ENCODE measurements at places on chromosomes 7 and 10.
A peak's percentile ranks its signal among the peaks of the same experiment; 100 is the strongest.

DNA sequence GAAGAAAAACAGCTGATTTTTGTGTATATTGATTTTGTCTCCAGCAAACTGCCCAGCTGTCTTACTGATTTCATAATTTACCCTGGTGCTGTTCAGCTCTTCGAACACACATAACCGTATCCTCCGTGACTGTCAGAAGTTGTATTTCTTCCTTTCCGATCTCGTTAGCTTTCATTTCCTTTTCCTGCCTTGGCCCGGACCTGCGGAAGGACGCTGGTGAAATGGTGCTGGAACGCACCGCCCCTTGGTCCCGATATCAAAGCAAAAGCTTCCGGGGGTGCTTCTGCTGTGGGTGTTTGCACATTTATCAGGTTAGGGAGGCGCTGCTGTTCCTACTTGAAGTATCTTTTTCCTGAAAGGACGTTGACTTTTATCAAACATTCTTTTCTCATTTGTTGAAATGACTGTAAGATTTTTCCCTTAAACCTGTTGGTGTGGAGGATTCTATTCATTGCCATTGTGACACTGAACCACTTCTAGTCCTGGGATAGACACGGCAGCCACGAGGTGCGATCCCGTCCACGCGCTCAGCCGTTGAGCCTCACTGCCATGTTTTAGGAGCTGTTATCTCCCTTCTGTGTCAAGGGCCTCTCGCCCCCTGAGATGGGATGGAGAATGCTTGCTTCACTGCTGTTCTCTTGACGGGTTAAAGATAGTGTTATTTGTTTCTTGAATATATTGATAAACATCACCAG, 72.6 kb downstream of the FOXL3 start:
- H3K27ac ChIP-seq = peak overlapping the region; percentile 47
- H3K4me1 ChIP-seq = peaks cover 7% of the 10 kb centered on the region
- H3K4me3 ChIP-seq = peak overlapping the region; percentile 10
- no peaks in the 10 kb centered on the region for H3K36me3 ChIP-seq

DNA sequence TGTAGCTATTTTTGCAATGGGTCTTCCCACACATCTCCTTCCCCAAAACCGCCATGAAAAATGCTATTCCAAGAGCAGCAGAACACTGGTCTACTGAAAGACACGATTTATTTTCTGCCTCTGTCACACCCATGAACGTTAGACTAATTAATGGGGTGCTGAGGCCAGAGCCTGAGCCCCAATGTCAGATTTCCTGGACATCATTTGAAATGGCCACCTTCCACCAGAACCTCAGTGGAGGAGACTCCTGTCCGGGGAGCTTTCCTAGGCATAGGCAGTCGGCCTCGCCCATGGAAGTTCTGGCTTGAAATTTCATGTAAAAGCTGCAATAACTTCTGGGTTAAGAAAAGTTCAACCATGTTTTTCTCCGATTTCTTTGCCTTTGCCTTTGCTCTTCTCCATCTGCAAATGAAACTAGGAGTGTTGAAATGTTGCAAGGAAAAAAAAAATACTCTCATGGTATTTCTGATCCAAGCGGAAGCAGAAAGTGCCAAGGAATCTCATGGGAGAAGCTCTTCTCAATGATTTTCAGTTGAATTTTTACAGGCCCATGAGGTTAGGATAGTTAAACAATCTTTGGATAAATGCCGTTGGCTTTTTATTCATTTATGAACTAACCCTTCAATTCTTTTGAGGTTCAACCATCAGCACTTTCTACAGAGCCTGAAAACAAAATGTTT, 570.8 kb upstream of the MGMT start:
- H3K4me1 ChIP-seq = peaks cover 21% of the 10 kb centered on the region
- H3K36me3 ChIP-seq = no peaks in the 10 kb centered on the region
- peak overlapping the region; percentile 62 for H3K27ac ChIP-seq
- no peaks in the 10 kb centered on the region for H3K27me3 ChIP-seq
- DNase-seq = peak; percentile 38

- DNase-seq = peak; percentile 82
- H3K27me3 ChIP-seq = no peaks in the 10 kb centered on the region
- peaks cover 20% of the 10 kb centered on the region for H3K4me1 ChIP-seq
Measured at GRCh38 chr7:76300166-76300731, 2.2 kb upstream of the HSPB1 start.

GRCh38 chr10:1476455-1476803, 260.9 kb downstream of the ADARB2 start:
- H3K36me3 ChIP-seq = no peaks in the 10 kb centered on the region
- H3K4me1 ChIP-seq = no peaks in the 10 kb centered on the region
- no peaks in the 10 kb centered on the region for H3K27me3 ChIP-seq
- DNase-seq = no peak
- H3K4me3 ChIP-seq = no peak overlapping the region

- H3K4me3 ChIP-seq = no peak overlapping the region
- no peak overlapping the region for H3K27ac ChIP-seq
- no peaks in the 10 kb centered on the region for H3K27me3 ChIP-seq
- no peaks in the 10 kb centered on the region for H3K36me3 ChIP-seq
- no peaks in the 10 kb centered on the region for H3K4me1 ChIP-seq
Measured at GRCh38 chr10:24041034-24041433, 167.9 kb upstream of the KIAA1217 start.

Measured in prostate gland (tissue), 2 donors.